Thoracic aorta endothelial cell (primary cell): ENCODE measurements at places on chromosomes 7 and 10. TPM values are rescaled to one million over a fixed set of nuclear protein-coding genes. Genes with fewer than 3 reads are reported as not detected.

Gene EPHB6
- 0.66 and 2.2 TPM in 2 replicates for total RNA-seq

Gene CABCOCO1
- 0.07 and 0.27 TPM in 2 replicates for total RNA-seq

Gene IKZF1
- total RNA-seq, result not detected in 2 replicates

Gene ADIRF
- 8.4 and 15.3 TPM in 2 replicates for total RNA-seq

Gene POMZP3
- total RNA-seq, result 10.8 and 15.0 TPM in 2 replicates

Gene JAZF1
- 9.8 and 11.1 TPM in 2 replicates for total RNA-seq

Gene RAB18
- 60.5 and 72.9 TPM in 2 replicates for total RNA-seq

Gene C10orf62
- total RNA-seq, result 0.29 TPM in 1 of 2 replicates, not detected in the other

Gene FAM170B
- not detected in 2 replicates for total RNA-seq

Gene FAM25C
- not detected in 2 replicates for total RNA-seq

Gene SNX10
- total RNA-seq, result 0.80 and 2.5 TPM in 2 replicates

Gene C10orf105
- 0.07 TPM in 1 of 2 replicates, not detected in the other for total RNA-seq

Gene LIPK
- total RNA-seq, result not detected in 2 replicates

Gene PLEKHS1
- not detected in 2 replicates for total RNA-seq

Gene SMURF1
- 25.3 and 30.3 TPM in 2 replicates for total RNA-seq

Gene BUD31
- 87.8 and 169 TPM in 2 replicates for total RNA-seq
